Stimulated activated CD4-positive, alpha-beta T cell treated with anti-CD3 and anti-CD28 coated beads, Interleukin-15, amount 100 ng/mL, for 1 hour (primary cell): ENCODE measurements at places on chromosomes 6 and 20.

- no peak for DNase-seq
Observed at GRCh38 chr6:30188541-30188940, 24.7 kb downstream of the TRIM26 start.

- peak; percentile 57 for DNase-seq
Observed at GRCh38 chr6:110039364-110039980, 61.4 kb downstream of the GPR6 start.

DNA sequence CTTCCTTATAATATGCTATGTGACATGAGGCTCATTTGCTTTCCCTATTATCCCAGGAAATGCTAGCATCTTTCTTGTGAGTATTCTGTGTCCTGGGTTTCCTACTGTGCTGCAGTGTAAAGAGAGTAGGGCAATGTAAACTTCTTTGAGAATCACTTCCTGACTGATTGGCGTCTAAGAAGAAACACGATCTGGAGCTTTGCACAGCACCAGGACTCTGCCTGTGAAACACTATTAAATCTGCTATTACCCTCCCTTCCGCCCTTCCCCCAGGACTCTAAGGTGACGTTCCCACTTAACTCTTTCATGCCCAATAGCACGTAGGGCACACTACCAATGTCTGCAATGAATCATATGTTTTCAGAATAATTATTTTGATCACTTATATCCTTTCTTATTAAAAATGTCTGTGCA, 607.3 kb upstream of the CITED2 start:
- no peak for DNase-seq

- DNase-seq = peak; percentile 3
Observed at GRCh38 chr6:35370124-35370741, 27.9 kb downstream of the PPARD start.

- no peak for DNase-seq
Observed at GRCh38 chr6:99022039-99022609, 74.4 kb upstream of the FBXL4 start.

DNA sequence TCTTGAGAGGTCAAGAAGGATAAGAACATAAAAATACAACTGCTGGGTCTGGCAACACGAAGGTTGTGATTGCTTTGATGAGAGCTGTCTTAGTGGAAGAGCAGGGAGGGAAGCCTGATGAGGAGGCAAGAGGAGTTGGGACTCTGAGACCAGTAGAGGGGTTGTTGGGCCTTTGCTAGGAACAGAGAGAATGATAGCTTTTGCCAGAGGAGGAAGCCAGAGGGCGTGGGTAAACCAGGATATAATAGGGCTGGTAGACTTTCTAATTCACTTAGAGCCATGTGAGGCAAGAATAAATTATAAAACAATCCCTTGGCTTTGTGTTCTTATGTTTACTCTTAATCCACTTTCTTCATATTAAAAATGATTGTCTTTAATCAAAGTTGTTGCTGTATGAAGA, 78.6 kb downstream of the RCAN2 start:
- no peak for DNase-seq
